ENCODE measurements at places on chromosomes 5 and 9.

DNA sequence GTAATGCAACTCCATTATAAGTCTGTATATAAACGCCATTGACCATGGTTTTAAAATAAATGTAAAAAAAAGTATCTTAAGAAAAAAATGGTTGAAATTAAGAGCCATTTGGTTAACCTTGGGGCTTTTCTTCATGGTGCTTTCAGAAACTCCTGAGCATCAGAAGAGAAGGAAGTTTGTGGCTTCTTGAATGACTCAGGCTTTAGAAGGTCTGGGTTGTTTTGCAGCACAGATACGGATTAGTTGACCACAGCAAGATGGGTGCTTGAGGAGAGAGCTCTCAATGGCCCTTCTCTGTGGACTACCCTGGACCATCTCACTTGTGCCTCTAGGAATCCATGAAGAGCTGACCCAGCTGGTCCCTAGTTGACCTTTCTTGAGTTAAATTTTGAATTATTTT lies 189.5 kb downstream of the TMEM38B start:
- DNase-seq: peak; percentile 9

- DNase-seq: peak; percentile 97
Measured at GRCh38 chr9:94867281-94867841, 140.9 kb downstream of the AOPEP start.

DNA sequence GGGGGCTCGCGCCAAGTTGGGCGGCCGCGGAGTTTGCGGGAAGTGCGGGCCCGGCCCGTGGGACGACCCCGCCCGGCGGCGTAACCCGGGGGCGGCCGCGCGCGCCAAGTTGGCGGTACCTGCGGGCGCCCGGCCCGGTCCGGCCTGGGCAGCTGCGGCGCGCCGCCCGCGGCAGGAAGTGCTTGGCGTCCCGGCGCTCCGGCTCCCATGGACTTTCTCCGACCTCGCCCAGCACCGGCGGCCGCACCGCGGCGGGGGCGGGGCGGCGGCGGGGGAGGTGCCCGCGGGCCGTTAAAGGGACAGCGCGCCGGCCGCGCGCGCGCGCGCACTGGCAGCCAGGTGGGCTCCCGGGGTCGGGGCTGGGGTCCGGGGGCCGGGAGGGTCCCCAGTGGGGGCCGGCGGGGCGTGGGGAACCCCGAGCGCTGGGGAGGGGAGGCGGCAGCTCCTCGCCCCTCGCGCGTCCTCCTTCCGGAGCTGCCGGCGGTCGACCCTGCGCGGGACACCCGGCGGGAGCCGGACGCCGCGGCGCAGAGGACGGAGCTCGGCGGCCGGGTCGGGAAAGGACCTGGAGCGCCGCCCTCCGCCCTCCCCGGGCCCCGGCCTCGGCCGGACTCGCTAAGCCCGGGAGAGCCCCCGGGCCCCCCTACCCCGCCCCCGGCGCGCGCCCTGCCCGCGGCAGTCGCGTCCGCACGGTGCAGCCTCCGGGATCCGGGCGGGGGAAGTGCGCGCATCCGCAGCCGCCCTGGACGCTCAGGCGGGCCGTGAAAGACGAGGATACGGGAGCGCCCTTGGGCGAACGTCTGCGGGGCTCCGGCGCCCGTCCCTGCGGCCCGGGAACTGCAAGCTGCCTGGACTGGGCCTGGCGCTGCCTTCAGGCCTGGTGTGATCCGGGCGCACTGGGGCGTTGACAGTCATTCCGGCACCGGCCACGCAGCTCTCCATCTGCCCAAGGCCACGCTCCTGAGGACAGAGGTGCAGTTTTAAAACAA lies at the start of gene NACC2:
Gene NACC2, minus strand, starts transcription at position 220 of the 989 bp plus-strand sequence. CDS start 44,768 bp downstream, outside the sequence.
- peak; percentile 54 for DNase-seq

DNA sequence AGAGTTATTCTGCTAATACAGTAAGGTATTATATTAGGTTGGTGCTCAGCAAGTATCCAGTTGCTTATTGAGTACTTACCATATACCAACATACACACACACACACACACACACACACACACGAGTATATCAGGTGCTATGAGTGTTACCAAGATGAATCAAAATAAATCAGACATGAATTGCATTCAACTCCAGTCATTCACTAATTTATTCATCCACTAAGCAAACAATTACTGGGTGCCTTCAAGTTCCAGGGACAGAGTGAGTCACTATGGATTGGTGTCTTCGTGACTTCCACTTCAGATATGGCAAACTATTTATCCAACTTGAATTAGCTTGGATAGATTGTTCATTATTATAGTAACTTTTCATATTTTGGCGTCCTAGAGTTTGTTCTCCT lies 140.7 kb upstream of the SLC44A1 start:
- DNase-seq: no peak

- DNase-seq: no peak
Measured at GRCh38 chr9:95991326-95991725, 115.8 kb downstream of the ERCC6L2 start.

DNA sequence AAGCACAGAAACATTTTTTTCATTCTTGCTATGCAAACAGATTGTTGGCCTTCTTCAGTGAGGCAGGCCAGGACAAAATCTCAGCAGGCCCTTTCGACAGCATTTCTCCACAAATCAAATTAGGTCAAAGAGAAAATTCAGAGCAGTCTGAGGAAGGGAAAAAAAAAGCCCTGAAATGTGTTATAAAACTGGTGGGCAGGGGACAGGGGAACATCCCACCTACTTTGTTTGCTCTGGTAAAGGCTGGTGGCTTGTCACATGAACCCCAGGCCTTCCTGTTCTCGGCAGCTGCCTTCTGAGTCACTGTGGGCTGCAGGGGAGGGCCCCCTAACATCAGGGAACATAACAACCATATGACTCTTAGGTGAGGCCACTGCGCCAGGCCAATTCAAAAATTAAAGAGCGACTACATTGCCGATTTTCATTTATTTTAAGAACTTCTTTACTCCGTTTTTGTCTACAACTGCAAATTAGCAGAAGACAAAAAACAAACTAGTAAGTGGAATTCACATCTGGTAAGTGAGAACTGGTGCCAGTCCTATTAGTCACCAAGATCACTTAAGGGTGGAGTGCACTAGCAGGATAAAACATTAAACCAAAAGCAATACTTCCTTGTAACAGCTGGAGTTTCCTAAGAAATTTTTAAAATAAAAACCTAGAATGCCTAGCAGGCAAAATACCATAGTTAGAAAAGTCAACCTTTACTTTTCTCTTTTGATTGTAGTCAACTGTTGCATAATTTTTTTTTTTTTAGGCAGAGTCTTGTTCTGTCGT lies 46.2 kb upstream of the DENND4C start:
- DNase-seq: peak; percentile 78

- DNase-seq: no peak
Measured at GRCh38 chr5:131997026-131997726, 14.3 kb downstream of the ACSL6 start.

DNA sequence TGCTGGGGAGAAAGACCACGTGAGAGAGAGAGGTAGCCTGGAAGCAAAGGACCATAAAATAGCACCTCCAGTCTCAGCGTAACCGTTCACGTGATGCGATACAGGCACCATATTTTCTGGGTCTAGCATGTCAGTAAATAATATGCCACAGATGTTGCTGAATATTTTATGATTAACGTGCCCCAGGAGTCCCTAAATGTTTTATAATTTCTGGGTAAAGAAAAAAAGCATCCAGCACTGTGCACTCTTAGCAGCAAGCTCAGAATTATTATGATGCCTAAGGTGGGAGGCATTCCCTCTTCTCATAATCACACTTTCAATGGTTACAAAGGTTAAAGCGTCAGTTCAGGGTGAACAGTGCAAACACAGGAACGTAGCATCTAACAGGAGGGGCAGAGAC lies 121.8 kb downstream of the CAVIN4 start:
- no peak for DNase-seq

DNA sequence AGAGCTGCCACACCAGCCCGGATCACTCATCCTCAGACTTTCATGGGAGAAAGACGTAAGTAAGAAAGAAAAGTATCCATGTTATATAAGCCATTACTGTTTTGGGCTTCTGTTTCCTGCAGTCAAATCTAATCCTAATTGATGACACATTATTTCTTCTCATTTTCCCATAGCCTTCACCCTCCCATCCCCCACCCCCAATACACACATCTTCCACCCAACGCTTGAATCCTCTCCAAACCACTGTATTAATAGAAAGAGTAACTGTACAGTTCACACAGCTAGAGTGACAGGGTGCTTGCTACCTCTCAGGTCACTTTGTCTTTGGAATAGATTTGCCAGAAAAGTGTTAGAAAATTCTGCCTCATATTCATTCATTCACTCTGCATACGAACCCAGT lies 69.3 kb upstream of the IL17B start:
- DNase-seq: no peak
